ENCODE measurements at places on chromosomes 12 and 14. TPM values are rescaled to one million over a fixed set of nuclear protein-coding genes. Genes with fewer than 3 reads are reported as not detected.

The FZD10 gene
- 1.5 TPM for total RNA-seq

The FAM181A gene
- total RNA-seq = not detected

DNA sequence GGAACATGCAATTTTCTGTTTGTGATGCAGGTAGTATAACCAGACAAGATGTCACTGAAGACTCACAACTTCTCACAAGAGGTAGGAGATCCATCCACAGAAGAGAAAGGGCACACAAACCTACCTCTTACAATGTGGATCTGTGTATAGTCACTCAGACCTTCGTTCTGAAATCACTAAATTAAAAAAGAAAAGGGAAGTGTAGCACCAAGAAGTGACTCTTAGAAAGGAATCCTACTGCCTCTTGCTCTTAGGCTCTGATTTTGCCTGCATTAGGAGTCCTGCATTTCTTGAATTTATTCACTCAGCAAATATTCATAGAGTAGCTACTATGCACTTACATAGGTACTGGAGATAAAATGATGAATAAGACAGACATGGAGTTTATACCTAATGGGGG is 347.6 kb downstream of the BMP4 start:
- DNase-seq = no peak

GRCh38 chr12:69497308-69498026 is 27.3 kb downstream of the FRS2 start:
- no peak for DNase-seq

DNA sequence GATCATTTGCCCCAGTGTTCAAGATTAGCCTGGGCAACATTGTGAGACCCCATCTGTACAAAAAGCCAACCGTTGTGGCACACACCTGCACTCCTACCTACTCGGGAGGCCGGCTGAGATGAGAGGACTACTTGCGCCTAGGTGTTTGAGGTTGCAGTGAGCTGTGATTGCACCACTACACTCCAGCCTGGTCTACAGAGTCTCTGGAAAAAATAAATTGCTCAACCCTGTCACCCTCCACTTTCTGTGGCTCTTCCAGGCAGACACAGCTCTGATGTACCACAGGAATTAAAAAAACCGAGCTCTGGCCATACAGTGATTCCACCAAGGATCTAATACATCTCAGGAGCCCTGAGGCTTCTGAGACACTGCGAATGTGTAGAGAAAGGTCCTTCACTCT is 14.4 kb downstream of the TIMELESS start:
- DNase-seq = no peak

- no peak for DNase-seq
These were observed 25.3 kb downstream of the PHLDA1 start for GRCh38 chr12:76006028-76006925.

The TMTC2 gene
- total RNA-seq = 25.5 TPM

The MYH6 gene
- not detected for total RNA-seq
